SW 1271 (cell line): ENCODE measurements at places on chromosomes 1 and 21.

DNA sequence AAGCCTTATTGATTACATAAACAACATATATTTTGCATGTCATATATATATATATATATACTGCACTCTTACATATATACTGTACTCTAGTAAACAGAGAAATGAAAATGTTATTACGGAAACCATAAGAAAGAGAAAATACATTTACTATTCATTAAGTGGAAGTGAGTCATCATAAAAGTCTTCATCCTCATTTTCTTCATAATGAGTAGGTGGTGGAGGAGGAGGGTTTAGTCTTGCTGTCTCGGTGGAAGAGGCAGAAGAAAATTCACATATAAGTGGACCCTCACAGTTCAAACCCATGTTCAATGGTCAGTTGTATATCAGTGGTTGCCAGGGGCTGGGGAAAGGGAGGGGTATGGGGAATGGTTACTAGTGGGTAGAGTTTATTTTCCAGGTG lies 8.0 kb upstream of the IFNLR1 start:
- DNase-seq = no peak

GRCh38 chr1:18200918-18201317 lies 93.3 kb downstream of the IGSF21 start:
- DNase-seq = no peak

DNA sequence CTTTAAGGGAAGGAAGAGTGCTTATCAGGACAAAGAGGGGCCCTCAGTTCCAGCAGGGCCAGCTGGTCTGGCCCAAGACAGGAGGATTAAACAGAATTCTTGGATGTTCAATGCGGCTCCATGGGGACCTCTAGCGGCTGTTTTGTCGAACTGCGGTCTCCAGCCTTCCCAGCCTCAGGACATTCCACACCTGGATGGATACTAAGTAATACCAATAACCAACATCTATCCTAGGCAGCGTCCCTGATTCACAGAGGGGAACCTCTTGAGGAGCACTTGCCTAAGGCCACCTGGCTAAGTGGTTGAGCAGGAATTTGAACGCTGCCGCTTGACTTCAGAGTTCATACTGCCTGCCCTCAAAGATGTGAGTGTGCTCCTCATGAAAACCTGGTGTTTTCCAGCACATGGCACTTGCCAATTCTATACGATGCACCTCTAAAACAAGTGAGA lies 15.5 kb upstream of the CD247 start:
- DNase-seq = peak; percentile 38

- DNase-seq = peak; percentile 25
These were observed 19.0 kb upstream of the L1TD1 start for GRCh38 chr1:62175568-62176179.

- DNase-seq = no peak
These were observed 1.1 kb upstream of the LMNA start for GRCh38 chr1:156113282-156113950.

- no peak for DNase-seq
These were observed 109.1 kb downstream of the MRPS6 start for GRCh38 chr21:34182436-34182835.

GRCh38 chr1:25810341-25811299 lies 9.1 kb upstream of the MTFR1L start:
- peak; percentile 32 for DNase-seq

- no peak for DNase-seq
These were observed 114.7 kb downstream of the MAP3K21 start for GRCh38 chr1:233442026-233442780.

- DNase-seq = peak; percentile 38
These were observed 98.1 kb downstream of the ADSS2 start for GRCh38 chr1:244353551-244354091.

GRCh38 chr1:32886004-32886827 lies at the start of gene HPCA:
TSS of gene HPCA (plus strand) at chr1:32886491. CDS start at chr1:32888899, 2,408 bp downstream.
- DNase-seq = no peak

DNA sequence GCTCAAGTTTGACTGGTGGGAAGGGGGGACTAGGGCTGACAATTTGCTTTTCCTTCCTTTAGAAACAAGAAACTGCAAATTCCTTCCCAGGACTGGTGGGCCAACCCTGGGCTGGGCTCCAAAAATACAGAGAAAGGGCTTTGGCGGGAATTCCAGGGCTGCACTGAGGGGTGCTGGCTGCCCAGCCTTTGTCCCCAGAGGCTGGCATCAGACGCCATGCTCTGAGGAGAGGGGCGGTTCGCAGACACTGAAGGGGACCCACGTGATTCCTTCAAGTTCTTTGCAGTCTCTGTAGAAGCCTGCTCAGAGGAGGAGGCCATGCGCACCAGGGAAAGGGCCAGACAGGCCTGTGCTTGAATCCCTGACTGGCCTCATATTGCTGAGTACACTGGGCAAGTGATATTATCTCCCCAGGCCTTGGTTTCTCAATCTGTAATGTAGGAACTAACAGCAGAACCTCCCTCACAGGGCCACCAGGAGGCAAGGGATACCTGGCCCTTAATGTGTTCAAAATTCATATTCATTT lies 119.5 kb downstream of the EPHB2 start:
- no peak for DNase-seq

DNA sequence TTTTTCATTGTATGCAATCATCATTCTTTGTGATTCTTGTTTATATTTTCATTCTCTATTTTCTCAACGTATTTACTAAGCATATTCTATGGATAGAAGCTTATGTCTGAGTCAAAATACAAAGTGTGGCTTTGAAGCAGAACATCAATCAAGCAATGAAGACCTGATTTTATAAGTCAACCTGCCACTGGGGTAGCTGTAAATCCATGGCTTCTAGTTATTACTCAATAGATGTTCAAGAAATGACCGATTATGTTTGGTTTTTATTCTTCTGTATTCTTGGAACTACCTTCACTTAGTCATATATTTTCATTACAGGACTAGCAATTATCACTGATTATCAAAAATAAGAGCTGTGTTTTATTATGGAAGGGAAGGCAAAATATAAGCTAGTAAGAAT lies 20.5 kb upstream of the PTGS2 start:
- no peak for DNase-seq

GRCh38 chr1:160346463-160346862 lies 3.3 kb downstream of the NCSTN start:
- DNase-seq = no peak

GRCh38 chr1:64269558-64269884 lies 66.1 kb downstream of the UBE2U start:
- no peak for DNase-seq

- no peak for DNase-seq
These were observed 1.0 kb downstream of the GATAD2B start for GRCh38 chr1:153921803-153922075.

DNA sequence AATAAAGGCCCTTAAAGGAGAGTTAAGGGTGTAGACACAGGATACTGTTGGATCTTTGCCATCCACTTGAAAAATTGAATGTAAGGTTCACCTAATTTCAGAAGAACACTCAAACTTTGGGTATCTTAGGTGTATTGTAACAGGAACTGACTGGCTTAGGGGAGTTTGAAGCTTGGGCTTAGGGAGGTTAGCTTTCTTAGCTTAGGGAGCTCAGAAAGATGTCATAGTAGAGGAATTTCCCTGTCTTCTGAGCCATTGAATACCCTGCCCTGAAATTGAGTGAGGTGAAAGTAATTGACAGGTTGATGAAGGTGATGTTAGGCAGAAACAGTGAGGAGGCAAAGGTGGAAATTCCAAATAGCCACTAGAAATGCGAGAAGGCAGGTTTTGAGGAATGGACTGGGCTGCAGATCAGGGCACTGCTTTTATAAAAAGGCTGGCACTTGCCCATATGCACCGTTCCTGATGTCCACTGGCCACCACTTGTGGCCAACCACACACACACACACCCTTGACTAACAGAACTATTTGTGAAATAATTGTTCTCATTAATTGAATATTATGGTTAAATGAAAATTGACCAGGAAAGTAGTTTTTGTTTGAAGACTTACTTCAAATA lies 16.5 kb downstream of the BACH1 start:
- DNase-seq = no peak

DNA sequence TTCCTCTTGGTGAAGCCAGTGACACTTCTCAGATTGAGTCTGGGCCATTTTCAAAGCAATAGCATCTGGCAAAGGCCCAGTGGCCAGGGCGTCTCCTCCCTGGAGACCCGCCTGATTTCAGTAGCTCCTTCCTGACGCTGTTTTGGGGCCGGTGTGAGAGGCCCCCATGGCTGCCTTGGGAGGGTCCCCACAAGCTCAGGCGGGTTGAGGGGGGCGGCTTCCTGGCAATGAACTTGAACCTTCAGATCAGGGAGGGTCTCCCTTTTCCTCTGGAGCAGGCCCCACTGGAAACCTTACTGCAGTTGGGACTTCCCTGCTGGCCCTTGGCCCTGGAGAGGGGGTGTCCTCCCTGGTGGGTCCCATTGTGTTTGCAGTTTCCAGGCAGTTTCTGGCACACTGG lies 121.2 kb downstream of the CRYAA start:
- no peak for DNase-seq

- no peak for DNase-seq
These were observed 826.4 kb downstream of the PLA2G4A start for GRCh38 chr1:187655104-187655503.

DNA sequence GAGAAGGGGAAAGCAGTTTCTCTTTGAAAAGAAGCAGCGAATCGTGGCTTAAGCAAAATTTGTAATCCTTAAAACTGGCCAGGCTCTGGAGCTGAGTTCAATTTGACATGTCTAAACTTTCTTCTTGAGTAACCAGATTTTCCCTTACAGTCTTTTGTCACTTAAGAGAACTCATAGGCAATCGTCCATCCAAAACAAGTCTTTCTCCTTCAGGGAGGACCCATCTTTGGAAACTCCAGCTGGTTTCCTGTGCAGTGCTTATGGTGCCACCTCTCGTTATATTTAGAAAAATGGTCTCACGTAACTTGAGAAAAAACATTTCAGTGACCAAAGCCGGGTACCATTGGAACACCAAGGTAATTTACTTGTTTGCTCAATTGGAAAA lies 1.8 kb upstream of the PTTG1IP start:
- peak; percentile 12 for DNase-seq

DNA sequence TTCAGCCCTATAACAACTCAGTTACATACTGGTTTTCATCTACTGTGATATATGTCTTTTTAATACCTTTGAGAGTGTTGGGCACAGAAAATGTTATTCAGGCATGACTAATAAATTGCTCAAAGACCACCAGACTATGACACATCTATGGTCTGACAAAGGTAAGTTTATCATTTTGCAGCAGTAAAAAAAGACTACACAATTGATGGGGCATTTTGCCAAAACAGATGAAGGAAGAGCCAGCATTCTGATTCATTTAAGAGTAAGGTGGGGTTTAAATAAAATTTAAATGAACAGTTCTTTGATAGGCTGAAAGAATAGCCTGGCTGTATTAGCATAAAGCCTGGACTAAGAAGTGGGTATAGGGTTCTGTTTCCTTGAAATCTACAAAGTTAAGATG lies 8.8 kb upstream of the RNPC3 start:
- no peak for DNase-seq
